ENCODE measurements at places on chromosomes 2 and 18.

DNA sequence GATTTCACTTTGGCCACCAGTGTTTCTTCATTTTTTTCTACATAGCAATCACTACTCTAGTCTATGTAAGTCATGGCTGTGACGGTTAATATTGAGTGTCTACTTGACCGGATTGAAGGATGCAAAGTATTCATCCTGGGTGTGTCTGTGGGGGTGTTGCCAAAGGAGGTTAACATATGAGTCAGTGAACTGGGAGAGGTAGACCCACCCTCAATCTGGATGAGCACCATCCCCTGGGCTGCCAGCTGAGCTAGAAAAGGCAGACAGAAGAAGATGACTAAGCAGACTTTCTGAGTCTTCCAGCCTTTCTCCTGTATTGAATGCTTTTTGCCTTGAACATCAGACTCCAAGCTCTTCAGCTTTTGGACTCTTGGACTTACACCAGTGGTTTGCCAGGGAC lies 265.0 kb upstream of the SLC8A1 start:
- no peak for DNase-seq

- peak; percentile 15 for DNase-seq
Measured at GRCh38 chr2:43838560-43839267, at the start of the genes ABCG5 and ABCG8. TSS of gene ABCG5 (minus strand) at chr2:43838839. CDS start at chr2:43838679, 160 bp downstream. TSS of gene ABCG8 (plus strand) at chr2:43838971. CDS start at chr2:43839054, 83 bp downstream.

- DNase-seq = no peak
Measured at GRCh38 chr2:46268196-46268595, 29.0 kb upstream of the EPAS1 start.

GRCh38 chr18:55763805-55764204 lies 175.8 kb upstream of the TCF4 start:
- no peak for DNase-seq

DNA sequence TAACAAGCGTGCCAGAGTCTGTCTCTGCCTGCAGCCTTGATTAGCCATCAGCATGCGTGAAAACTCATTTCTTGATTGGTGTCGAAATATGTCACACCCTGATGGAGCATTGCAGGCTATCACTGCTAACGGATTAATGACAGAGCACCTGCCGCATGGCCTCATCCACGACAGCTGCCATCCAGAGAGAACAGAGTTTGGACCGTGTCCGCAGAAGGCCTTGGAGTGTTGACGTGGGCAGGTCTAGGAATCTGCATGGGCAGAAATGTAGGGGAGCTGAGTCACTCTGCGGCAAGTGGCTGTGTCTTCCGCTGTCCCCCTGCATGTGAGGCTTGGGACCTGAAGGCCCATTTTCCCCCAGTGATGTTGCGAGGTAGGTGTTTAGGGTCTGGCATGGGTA lies 43.0 kb downstream of the KLHL29 start:
- DNase-seq = no peak
